SHP77 (cell line): ENCODE measurements at places on chromosomes 11 and 22.

DNA sequence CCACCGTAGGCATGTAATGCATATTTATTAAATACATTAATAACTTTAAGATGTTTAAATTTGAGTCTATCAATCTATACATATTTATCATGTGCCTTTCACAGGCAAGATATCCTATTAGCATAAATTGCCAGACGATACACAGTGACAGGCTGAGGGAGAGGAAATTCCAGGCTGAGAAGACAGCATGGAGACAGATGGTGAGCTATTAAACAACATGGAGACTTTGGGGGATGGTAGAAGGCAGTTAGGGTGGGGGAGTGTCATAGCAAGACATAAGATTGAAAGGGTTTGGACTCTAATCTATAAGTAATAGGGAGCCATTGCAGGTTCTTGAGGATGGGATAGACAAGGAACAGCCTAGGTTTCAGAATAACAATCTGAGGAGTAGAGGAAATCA lies 138.5 kb downstream of the NXPE2 start:
- DNase-seq: no peak

DNA sequence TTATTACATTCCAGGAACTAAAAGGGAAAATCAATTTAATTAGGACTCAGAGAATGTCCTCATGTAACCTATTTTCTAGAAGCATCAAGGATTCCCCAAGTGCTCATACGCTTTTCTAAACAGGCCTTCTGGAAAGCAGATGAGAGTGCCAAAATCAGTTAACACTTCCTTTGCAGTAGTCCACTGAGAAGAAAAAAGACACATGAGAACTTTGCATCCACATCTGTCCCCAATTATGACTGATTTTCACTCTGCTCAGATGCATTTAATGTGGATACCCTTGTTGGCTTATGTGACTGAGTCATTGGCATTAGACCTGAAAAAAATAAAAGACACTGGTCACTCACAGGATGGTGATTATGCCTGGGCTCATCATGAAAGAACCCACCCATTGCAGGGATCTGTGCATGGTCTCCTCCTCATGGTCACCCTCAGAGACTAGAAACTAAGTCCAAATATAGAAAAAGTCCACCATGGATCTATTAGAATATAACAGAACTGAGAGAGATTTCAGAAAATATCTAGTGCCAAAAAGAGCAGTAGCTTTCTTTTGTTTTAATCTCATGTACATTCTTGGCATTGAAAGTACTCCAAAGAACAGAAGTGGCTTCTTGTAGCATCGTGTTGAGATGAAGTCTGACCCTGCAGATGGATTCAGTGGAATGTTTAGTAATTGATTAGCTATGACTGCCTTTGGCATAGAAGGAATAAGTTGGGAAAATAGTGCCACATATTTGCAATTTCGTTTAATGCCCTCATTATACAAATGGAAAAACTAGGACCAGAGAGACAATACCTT lies 48.8 kb upstream of the FIBIN start:
- no peak for DNase-seq

DNA sequence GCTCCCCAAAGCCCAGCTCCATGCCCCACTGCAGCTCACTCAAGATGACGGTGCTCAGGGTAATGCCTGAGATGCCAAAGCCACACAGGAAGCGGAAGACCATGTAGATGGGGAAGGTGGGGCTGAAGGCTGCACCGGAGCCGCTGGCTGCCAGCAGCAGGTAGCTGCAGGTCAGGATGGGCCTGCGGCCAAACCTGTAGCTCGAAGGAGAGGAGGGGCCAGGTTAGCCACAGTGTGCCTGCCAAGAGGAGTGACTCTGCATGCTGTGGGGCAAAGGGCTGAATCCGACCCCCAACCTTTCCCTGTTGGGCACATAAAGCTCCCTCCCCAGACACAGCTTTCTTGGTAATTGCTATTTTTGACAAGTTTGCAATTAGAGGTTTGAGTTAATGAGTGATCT lies 14.9 kb upstream of the SLC22A6 start:
- no peak for DNase-seq

DNA sequence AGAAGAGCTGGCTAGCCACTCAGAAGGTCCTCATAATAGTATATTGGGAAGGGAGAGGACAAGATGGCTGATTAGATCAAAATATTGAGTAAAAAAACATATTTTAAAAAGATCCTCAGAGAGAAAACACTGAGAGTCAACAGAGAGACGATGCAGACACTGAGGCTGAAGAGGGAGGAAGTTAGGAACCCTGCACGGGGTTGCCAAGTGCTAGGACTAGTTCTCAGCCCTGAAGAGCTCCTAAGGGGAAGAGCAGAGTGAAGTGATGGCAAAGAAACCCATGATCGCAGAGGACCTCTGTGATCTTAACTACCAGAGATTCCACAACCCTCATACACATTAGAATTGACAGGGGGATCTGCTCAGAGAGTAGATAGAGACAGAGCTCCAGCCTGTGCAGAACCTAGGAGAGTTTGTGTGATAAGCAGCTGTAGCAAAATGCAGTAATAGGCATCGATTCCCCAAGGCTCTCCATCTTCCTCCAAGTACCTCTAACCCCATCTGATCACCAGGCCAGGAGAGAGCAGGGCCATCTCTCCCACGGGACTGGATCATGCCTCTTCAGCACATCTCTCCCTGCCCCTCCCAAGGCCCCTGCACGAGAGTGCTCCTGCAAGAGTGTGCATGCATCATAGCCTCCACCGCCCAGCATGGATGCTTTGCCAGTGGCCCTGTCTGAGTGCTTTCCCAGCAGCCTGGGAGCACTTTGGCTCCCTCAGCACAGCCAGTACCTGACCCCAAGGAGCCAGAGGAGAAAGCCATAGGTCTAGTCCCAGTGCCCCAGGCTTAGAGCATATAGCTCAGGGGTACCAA lies 41.2 kb upstream of the ARL14EP start:
- DNase-seq: no peak
